ENCODE measurements at places on chromosomes 11 and 22. TPM values are rescaled to one million over a fixed set of nuclear protein-coding genes. Genes with fewer than 3 reads are reported as not detected.

DNA sequence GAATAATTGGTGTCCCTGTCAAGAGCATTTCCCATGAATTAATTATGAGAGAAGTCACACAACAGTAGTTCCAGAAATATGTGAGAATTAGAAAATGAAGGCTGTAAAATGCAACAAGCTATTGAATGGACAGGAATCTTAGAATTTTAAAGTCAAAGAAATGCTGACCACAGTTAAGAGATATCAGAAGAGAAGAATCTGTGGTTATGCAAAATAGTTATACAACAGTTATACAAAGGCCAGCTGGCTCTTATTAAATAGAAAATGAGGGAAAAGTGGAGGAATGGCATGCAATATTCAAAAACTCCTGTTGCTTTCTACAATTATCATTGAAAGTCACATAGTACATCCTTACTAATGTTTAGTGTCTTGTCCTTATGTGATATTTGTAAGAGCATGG, 27.4 kb downstream of the CASP12 start:
- DNase-seq: no peak

GRCh38 chr22:32815943-32816342, 14.4 kb downstream of the TIMP3 start:
- no peak for DNase-seq

DNA sequence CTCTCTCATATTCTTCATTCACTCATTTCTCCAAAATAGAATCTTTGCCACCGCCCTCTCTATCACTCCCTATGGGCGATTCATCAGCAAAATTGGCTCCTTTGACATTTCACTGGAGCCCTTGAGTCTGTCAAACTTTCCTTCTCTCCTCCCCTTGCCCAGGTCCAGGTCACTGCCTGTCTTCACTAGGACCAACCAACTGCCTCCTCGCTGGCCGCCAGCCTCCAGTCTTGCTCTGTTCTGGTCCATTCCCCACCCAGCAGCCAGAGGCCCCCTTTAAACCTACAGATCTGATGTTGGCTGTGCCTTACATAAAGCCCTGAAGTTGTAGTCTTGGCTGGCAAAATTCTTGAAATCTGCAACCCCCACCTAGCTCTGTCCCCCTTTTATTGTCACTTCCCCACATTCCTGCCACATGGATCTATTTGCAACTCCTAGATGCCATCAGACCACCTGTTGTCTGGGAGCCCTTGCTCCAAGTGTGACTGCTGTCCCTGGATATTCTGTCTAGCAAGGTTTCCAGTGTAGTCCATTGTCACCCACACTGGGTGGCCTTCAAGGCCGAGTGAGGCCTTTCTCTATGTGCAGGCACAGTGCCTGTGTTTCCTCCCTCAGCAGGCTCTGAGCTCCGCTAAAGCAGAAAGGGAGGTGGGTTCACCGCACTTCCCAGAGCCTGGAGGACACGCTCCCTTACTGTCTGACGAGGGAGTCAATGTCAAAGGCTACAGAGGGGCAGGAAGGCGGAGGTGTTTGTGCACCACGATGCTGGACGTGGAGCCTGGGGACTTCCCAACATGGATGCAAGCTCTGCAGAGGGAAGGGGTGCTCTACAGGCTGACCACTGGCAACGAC, 25.5 kb downstream of the MYEOV start:
- no peak for DNase-seq

GRCh38 chr22:46737105-46737975, 712 bp downstream of the CERK start:
- no peak for DNase-seq

DNA sequence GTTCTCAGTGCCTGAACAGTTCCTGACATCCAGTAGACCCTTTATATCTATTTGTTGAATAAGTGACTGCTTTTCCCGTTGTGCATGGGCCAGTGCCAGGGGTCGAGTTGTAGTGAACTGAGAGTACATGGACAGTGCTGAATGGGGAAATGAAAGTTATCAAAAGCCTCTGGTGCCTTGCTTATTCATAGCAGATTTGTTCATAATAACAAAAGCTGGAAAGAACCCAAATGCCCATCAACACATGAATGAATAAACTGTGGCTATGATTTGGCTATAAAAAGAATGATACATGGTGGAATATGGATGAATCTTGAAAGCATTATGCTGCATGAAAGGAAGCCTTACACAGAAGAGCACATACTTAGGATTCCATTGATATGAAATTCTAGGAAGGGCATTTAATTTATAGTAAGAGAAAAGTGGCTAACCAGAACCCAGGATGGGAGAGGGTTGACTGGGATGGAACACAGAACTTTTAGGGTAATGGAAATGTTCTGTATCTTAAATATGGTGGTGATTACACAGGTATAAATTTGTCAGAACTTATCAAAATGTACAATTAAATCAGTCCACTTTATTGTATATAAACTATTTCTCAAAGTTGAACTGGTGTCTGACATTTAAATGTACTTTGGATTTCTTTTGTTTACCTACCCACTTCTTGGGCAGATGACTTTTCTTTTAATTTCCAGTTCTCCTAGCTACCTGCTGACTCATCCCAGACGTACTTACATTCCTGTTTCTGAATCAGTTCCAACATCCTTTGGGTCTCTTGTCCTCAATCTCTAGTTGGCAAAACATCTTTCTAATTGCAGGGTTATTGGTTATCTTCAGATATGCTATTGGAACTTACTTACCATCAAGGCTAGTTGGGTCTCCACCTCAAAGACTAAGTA, 42.8 kb downstream of the PACS1 start:
- no peak for DNase-seq

DNA sequence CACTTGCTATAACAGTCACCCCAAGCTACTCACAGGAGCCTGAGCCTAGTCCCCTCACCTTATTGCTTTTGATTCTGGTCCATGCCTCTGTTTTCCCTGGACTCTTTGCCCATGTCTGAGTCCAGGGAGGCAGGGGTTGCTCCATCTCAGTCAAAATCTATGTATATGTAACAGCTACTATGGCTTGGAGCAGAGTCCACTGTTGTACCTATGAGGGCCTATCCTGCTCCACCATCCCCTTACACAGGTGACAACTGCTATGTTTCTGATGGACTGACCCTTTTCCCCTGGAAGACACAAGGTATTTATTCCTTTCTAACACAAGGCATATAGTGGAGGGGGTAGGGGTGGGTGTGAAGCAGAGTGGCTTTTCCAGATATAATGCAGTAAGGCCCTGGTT, 119.6 kb downstream of the VPREB1 start:
- no peak for DNase-seq

GRCh38 chr11:3340025-3340424, 38.9 kb downstream of the ZNF195 start:
- no peak for DNase-seq

GCAT gene
- 9.1 TPM for total RNA-seq

FXYD2 gene
- total RNA-seq: 0.15 TPM

RFPL1 gene
- not detected for total RNA-seq
